ENCODE measurements at places on chromosomes 3 and 15.

GRCh38 chr3:194112120-194113106 is 23.5 kb upstream of the HES1 start:
- no peak for DNase-seq

DNA sequence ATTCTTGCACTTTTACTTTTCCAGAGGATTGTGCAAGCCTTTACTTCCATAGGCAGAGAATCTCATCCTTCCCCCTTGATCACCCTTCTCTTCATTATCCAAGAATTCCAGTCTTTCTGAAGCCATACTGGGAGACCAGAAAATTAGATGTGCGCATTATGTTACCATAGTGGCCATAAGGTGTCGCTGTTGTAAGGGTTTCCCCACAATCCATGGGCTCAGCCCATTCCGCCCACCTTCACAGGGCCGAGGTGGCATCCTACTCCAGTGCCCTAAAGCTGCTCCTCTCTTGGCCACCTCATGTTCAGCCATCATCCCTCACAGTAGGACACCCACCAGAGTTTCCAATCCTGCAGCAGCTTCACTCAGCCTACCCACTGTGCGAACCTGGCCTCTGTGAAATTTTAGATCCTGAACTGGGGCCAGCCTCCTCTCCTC is 35.0 kb downstream of the CTSH start:
- no peak for DNase-seq

GRCh38 chr3:138452436-138452835 is 18.0 kb downstream of the ESYT3 start:
- DNase-seq = peak; percentile 17

- peak; percentile 19 for DNase-seq
Measured at GRCh38 chr15:77282333-77282732, 137.6 kb downstream of the PEAK1 start.

DNA sequence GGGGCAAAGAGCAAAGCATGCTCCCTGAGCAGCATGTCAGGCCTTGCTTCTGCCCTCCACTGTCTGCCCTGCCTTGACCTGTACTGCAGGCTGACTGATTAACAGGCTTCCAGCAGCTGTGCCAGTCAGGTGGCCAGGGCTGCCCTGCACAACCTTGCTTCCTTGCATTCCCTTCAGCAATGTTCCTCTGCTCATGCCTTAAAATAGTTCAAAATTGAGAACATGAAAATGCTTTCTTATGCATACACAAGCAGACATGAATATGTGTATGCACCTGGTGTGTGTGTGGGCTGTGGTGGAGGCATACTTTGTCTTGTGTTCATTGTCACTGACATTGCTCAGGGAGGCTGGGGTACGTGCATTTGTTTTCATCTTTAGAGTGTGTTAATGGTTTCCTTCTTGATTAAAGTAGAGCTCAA is 1.2 kb upstream of the SLC22A13 start:
- DNase-seq = no peak

GRCh38 chr3:174441588-174442301 is 417.4 kb upstream of the NAALADL2 start:
- no peak for DNase-seq

GRCh38 chr3:23809840-23810342 is 4.1 kb downstream of the UBE2E1 start:
- DNase-seq = no peak

All from breast epithelium (tissue), 4 donors.